Mesenteric fat pad (tissue), 1 donor: ENCODE measurements at places on chromosomes 16 and 17. TPM values are rescaled to one million over a fixed set of nuclear protein-coding genes. Genes with fewer than 3 reads are reported as not detected.

Gene TNP2
- not detected for total RNA-seq

- DNase-seq = no peak
These were observed 26.9 kb downstream of the IRX5 start for GRCh38 chr16:54957403-54958166.

GRCh38 chr16:71852158-71852557, 6.4 kb downstream of the ATXN1L start:
- peak; percentile 49 for DNase-seq

GRCh38 chr16:58290861-58291260, 4.0 kb downstream of the PRSS54 start:
- no peak for DNase-seq

Gene FOXN1
- total RNA-seq = not detected

GRCh38 chr16:6771956-6772355, 560.7 kb upstream of the RBFOX1 start:
- DNase-seq = no peak

DNA sequence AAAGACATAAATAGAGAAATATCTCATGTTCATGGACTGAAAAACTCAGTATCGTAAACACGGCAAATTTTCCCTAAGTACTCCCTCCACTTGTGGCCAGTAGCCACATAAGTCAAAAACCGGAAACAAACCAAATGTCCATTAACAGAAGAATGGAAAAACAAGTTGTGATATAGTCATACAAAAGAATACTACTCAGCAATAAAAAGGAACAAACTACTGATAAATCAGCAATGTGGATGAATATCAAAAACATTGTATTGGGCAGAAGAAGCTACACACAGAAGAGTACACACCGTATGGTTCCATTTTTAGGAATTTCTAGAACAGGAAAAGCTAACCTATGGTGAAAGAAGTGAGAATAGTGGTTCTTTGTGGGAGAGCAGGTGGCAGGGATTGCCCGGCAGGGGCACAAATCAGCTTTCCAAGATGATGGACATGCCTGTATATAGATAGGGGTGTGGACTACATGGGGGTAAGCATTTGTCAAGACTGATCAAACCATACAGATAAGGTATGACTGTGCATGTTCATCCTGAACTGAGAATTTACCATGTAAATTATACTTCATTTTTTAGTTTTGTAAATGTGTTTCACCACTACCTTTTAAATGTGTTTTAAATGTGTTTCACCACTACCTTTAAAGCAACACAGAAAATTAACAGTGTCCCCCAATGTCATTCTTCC, 172.8 kb upstream of the CDH5 start:
- DNase-seq = no peak

Gene PIK3R6
- 1.6 TPM for total RNA-seq

Gene SULT1A4
- 11.6 TPM for total RNA-seq

Gene SMTNL2
- 0.74 TPM for total RNA-seq

GRCh38 chr17:30021708-30022317, 80.4 kb downstream of the EFCAB5 start:
- no peak for DNase-seq

Gene CCDC144A
- 9.5 TPM for total RNA-seq

DNA sequence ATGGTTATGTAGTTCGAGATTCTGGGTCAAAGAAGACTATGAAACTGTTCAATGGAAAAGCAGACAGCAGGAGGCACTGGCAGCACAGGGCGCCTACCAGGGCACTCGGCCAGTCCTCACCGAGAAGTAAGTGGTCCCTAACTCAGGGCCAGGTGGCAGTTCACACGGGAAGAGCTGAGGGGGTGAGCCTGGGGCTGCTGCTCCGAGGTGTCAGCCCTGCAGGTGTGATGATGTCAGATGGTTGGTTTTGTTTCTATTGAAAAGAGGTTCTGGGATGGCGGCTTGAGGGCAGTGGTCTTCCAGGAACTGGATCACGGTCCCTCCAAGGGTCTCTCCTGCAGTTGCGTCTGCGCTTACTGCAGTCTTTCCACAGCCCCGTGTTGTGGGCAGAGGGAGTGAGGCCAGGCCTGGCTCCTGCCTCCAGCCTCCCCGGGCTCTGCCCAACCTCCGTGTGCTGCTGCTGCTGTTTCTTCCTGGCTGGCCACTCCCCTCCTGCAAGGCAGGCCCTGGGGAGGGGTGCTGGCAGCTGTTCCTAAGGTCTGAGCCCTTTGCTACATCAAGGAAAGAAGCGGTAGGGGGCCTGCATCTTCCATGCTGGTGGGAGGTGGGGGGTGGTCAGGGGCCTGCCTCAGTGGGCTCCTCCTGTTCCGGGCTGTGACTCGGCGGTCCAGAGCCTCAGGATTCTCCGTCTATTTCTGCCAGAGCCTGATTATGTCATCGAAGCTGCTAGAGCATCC, 22.6 kb downstream of the RNF213 start:
- no peak for DNase-seq

GRCh38 chr16:379183-379960, 2.4 kb downstream of the PGAP6 start:
- DNase-seq = no peak

DNA sequence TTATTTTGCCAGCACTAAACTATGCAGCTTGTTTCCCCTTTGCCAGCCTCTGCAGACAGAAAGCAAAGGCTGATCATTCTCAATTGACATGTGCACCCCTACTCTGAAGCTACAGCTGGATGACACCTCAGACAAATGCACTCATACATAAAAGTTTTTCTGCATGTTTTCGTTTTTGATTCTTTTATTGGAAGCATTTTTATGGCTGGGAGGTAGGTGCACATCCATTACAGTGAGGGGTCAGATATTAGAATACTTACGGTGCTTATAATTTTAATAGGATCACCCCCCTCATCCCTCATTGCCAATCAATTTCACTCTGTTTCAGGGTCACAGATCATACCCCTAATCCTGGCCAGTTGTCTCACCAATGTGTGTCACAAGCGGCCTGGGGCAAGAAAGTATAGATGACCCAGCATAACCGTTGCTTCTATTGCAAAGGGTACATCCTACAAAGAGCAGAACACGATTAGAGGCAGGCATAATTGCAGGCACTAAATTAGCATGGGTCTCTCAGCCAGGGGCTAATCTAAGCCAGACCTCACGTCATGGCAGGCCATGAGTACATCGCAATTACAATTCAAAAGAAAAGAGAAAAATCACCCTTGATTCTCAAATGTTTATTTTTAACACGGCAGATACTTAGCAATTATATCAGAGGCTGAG, 89.5 kb upstream of the SOX9 start:
- no peak for DNase-seq

DNA sequence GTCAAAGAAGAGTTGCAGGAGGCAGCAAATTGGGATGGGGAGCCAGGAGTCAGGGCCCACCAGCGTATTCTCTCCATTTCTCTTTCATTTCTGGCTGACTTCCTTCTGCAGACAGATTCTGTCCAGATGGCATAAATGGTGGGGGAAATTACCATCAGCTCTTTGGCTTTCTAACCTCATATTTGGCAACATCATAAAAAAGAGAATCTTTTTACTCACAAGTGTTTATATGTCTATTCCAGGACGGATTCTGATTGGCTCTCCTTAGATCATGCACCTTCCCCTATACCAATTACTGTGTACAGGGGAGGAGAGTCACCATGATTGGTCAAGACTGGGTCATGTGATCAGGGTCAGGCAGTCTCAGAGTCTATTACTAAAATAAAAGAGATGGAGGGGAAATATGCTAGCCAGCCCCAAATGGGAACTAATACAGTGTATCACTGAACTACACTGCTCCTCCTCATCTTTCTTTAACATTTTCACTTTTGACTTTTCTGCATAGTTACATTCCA, 537.1 kb upstream of the EEF2KMT start:
- DNase-seq = no peak

DNA sequence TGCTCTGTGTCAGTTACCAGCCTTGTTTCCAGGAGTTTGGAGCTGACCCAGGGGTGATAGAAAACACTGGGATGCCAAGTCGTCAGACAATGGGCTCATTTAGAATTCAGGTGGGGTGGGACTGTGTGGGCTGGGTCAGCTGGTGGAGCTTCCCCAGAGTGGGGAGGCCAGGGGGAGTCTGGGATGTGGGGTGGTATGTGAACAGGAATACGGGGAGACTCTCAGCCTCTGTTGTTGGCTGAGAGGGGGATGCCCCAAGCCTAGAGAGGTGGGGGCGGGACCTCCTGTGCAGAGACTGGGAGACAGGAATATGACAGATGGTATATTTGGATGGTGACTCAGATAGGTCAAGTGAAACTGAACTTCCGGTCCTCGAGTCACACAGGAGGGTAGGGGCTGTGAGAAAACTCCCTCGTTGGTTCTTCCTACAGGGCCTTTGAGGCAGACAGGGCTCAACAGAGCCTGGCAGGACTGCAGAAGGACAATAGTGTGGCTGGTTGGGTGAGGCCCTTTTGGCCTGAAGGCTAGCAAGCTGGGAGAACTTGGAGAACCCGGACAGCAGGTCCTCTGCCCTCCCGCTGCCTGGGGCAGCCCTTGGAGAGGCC, 23.7 kb downstream of the CDH1 start:
- DNase-seq = no peak

GRCh38 chr17:3918372-3919122, 2.3 kb upstream of the P2RX1 start:
- DNase-seq = no peak

DNA sequence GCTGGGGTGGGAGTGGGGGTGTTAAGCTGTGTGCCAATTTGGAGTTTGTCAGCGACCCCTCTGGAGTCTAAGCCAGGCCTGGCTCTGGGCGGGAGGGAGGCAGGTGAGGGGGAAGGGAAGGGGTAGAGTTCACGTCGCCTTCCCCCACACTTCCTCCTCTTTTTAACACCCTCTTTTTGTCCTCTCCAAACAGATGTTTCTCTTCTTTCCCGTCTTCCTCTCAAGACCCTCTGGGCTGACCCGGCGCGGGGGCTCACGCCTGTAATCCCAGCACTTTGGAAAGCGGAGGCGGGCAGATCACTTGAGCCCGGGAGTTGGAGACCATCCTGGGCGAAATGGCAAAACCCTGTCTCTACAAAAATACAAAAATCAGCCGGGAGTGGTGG, 3.3 kb downstream of the HOXB1 start:
- no peak for DNase-seq

DNA sequence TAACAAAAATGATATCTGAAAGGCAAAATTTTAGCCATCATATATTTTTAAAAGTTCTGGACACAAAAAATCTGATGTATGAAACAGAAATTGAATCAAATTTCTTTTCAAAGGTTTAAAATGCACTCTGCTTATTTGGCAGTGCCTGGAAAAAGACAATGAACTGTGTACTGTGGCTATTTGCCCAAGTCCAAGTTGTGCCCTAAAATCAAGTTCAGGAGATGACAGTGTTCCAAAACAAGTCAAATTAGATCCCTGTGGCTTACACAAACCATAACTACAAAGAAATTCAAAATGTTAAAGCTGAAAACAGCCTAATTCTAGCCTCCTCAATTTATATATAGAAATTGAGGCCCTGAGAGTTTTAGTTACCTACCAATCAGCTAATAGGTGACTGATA, 25.6 kb downstream of the CMC2 start:
- DNase-seq = no peak

Gene SCNN1B
- total RNA-seq = 4.4 TPM

Gene KRTAP16-1
- total RNA-seq = not detected

DNA sequence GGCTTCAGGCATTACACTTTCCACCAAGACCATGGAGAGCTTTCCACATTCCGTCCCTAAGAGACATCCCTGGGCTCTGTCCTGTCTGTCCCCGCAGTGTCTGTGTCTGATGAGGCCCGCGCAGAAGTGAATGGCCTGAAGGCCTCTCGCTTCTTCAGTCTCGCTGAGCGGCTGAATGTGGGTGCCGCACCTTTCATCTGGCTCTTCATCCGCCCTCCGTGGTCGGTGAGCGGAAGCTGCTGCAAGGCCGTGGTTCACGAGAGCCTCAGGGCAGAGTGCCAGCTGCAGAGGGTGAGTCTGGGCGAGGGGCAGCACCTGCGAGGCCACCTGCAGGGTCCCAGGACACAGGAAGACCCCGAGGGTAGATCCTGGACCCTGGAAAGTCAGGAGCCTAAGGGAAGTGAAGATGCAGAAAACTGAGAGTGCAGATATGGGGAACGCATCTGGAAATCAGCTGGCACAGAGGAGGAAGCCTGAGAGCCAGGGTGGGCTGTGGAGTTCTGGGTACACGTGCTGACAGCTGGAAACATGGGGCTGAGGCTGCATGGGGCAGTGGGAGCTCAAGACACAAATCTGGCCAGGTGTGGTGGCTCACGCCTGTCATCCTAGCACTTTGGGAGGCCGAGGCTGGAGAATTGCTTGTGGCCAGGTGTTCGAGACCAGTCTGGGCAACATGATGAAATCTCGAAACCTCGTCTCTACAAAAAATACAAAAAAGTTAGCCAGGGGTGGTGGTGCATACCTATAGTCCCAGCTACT, 8.0 kb downstream of the CCNF start:
- DNase-seq = no peak

GRCh38 chr17:7046127-7046724, 2.3 kb upstream of the SLC16A11 start:
- DNase-seq = no peak

DNA sequence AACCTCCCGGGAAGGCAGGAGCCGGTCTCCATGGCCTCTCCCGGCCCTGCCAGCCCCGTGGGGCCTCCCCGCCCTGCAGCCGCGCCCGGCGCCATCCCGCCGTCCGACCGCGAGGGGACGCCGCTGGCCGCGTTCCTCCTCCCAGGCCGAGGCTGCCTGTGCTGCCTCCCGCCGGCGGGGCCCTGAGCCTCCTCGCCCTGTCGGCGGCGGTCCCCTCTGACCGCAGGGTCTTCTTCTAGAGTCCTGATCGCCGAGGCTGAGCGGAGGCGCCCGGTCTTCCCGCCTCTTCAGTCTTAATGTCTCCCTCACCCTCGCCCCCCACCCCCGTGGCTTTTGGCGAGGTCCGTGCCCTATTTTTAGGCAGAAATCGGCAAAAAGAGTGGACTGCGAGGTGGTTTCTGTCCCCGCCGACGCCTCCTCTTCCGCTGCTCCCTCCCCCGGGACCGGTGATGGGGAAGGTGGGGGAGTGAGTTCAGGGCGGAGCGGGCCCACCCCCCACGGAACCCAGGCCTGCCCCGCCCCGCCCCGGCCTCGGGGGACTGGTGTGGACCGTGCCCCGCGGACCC, 794 bp upstream of the CPNE7 start:
- DNase-seq = no peak

Gene MMP25
- 21.6 TPM for total RNA-seq

DNA sequence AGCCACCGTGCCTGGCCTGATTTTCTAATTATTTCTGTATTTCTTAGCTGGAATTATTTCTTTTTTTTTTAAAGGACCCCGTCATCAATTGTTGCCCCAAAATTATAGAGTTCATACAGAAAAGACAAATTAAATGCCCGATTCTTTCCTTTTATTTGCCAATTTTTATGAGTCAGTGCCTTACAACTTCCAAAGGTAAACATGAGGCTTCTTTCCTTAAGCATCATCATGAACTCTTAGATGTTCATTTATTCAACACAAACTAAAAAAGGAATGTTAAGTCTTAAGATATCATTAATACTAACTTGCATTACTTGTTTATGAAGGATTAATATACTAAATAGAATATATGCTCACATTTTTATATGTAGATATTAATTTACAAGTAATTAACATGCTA, 7.2 kb upstream of the ARHGDIA start:
- no peak for DNase-seq

Gene KRT31
- not detected for total RNA-seq

GRCh38 chr17:2402544-2402943, 1.7 kb upstream of the MNT start:
- no peak for DNase-seq

Gene NGFR
- 42.0 TPM for total RNA-seq

- DNase-seq = peak; percentile 51
These were observed 73.8 kb downstream of the XYLT1 start for GRCh38 chr16:17396762-17397498.

- DNase-seq = no peak
These were observed 1.2 kb downstream of the GALK1 start for GRCh38 chr17:75763613-75764416.
